ENCODE measurements at places on chromosomes 7 and 10. TPM values are rescaled to one million over a fixed set of nuclear protein-coding genes. Genes with fewer than 3 reads are reported as not detected.

NRCAM gene
- total RNA-seq, result 1.1 TPM

- no peak for DNase-seq
Observed at GRCh38 chr7:45420843-45421495, 153.2 kb upstream of the ADCY1 start.

GIMAP1 gene
- total RNA-seq, result 6.7 TPM

CALCR gene
- 0.22 TPM for total RNA-seq

DNA sequence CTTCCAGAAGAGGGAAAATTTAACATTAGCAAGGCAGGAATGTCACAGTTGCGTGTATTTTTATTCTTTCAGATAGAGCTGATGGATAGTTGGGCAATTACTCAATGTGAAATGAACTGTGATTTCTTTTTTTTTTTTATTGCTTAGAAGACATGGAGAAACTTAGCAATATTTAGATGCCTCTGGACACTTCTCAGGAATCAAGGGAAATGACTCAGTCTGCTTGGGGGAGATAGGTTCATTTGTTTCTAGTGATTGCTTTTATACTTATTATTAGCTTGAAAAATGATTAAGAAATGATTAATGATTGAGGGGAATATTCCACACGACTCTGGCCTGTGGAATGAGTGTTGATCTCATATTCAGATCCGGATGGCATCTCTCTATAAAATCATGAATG lies 33.1 kb upstream of the TBX20 start:
- no peak for DNase-seq

- no peak for DNase-seq
Observed at GRCh38 chr10:77537720-77538373, 99.8 kb downstream of the KCNMA1 start.

- peak; percentile 74 for DNase-seq
Observed at GRCh38 chr10:78763651-78764395, 304.9 kb upstream of the ZMIZ1 start.

Measured in right cardiac atrium (tissue), 5 donors.